ENCODE measurements at places on chromosomes 16 and 17.

GRCh38 chr17:61795546-61795945 lies 67.8 kb downstream of the BRIP1 start:
- no peak for DNase-seq

- DNase-seq, result no peak
Observed at GRCh38 chr17:34465789-34466188, 102.8 kb upstream of the CCL1 start.

- no peak for DNase-seq
Observed at GRCh38 chr17:61005358-61005757, 327.7 kb downstream of the BCAS3 start.

DNA sequence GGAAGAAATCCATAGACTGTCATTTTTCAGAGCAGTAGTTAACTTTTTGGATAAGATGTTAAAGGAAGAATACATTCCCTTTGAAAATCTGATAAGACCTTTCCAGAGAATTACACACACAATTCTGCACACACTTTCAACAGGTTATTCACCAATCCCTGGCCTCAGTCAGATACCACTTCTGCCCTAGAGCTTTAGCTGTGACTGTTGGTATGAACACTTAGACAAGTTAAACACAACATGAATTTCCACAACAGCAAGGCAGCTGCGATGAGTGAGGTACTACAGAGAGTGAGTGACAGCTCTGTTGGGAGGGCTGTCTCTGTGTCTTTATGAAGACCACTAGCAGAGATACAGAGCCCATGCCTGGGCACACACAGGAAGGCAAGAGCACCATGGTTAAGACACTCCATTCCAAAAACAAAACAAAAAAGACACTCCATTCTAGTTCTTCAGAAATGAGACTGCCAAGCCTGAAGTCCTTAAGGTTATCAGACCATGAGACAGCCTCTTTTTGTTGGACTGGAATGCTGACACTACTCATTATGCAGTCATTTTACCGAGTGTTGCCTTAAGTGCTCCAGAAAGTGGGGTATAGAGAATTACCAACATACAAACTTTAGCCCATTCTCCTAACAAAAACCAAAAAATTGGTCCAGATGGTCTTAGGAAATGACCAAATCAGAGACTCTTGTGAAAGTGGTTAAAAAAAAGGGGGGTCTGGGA lies 42.4 kb downstream of the TOM1L2 start:
- no peak for DNase-seq

DNA sequence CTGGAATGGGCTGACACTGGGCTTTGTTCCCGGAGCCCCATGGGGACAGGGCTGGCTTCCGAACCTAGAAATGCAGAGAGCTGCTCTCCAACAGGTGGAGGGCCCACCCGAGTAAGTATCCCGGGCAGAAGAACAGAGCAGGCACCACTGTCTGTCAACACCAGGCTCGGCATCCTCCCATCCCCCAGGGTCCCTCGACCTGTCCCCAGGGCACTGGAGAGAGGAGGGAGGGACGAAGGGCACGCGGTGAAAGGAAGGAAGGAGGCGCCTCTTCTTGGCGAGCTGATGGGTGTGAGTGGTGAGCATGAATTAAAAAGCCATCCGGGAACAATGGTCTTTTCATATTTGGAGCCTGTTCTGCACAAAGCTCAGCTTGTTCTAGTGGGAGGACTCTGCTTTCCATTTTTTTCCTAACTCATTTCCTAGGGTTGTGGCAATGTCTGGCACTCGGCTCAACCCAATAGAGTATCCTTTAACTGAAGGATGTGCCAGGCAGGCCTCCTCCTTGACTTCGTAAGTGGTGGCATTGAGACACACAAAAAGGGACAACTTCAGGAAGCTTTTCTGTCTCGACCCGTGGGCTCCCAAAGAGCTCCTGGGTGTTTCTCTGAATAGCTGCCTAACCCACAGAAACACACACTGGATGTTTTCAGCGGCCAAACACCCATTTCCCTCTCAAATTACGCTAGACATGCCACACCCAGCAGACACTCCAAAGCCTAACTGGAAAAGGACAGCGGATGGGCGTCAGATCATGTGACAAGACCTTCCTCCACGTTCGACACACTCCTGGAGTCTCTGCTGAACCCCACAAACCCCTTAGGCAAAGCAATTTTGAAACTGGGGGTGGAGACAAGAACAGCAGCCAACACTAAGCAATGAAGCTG lies 47.7 kb downstream of the ZFHX3 start:
- no peak for DNase-seq

- DNase-seq, result no peak
Observed at GRCh38 chr17:27974531-27975145, 67.8 kb upstream of the NLK start.

GRCh38 chr17:61265397-61265796 lies 134.2 kb upstream of the TBX2 start:
- no peak for DNase-seq

DNA sequence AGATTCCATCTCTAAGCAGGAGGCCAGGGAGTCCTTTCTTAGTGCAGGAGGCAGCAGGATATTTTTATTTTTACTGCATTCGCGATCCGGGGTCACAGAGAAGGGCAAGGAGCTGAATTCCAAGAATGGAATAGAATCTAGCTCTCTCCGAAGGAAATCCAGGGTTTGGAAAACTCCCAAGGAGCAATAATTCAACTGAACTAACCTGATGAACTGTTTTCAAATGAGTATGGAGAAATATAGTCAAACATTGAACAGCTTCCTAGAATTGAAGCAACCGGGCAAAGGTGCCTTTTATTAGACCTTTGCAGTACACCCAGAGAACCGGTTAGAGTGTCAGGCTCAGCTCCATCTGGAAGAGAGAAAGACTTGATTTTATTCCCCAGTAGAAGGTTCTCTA lies 120.7 kb upstream of the MAF start:
- no peak for DNase-seq

- no peak for DNase-seq
Observed at GRCh38 chr16:73126525-73126853, 78.6 kb upstream of the ZFHX3 start.

GRCh38 chr16:88705076-88705684 lies 1.0 kb downstream of the RNF166 start:
- DNase-seq, result no peak

- DNase-seq, result no peak
Observed at GRCh38 chr16:48605518-48606110, 4.4 kb downstream of the N4BP1 start.

DNA sequence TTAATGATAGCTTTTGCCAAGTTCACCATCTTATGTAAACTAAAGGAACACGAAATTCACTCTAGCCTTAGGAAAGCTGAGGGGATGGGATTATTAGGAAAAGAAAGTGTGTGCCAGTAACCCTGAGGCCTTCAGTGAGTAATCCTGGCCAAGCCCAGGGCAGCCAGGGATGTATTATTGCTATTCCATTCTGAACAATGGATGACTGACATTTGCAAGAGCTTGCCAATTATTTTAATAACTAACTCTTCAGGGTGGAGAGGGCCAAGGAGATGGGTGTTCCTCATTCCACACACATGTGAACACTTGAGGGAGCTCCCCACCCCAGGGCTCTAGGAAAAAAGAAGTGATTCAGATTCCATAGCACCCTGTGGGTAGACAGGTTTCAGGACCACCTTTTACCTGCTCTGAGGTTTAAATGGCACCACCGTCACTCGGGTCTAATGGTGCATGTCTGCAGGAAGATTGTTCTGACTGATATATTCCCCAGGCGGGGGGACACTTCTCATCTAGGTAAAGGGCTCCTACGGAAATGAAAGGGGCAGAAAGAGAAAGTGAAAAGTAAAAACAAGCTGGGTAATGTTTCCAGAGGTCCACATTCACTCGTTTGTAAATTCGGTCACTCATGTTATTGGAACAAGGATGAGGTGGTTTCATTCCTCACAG lies 41.5 kb downstream of the TK2 start:
- DNase-seq, result no peak

DNA sequence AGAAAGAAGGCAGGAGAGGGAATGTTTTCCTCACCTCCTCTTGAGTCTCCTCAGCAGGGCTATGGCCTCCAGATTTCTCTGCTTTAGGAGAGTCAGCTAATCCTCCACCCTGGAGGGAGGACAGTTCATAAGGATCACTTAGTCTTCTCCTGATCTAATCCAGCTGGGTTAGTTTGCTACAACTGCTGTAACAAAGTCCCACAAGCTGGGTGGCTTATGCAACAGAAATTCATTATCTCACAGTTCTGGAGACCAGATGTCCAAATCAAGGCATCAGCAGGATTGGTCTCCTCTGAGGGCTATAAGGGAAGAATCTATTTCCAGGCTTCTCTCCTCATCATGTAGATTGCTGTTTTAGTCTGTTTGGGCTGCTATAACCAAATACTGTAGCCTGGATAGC lies 40.6 kb upstream of the XYLT1 start:
- no peak for DNase-seq

GRCh38 chr16:21150375-21151001 lies at the start of gene DNAH3:
DNAH3 (minus strand) TSS chr16:21150846; CDS start chr16:21150319, 527 bp downstream.
- no peak for DNase-seq

DNA sequence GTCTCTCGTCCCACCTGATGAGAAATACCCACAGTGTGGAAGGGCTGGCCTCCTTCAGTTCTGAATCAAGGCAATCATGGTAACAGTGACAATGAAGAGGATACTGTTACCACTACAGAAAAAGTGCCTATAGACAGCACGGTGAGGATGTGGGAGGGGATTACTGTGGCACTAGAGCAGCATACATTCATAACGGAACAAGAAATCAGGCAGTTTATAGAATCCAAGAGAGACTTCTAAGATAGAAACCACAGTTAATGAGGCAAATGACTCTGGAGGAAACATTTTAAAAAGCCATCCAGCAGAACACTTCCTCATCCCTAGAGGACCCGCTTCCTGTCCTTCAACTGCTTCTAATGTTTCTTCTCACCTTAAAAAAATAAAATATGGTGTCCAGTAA lies 2.7 kb downstream of the RUSF1 start:
- no peak for DNase-seq

DNA sequence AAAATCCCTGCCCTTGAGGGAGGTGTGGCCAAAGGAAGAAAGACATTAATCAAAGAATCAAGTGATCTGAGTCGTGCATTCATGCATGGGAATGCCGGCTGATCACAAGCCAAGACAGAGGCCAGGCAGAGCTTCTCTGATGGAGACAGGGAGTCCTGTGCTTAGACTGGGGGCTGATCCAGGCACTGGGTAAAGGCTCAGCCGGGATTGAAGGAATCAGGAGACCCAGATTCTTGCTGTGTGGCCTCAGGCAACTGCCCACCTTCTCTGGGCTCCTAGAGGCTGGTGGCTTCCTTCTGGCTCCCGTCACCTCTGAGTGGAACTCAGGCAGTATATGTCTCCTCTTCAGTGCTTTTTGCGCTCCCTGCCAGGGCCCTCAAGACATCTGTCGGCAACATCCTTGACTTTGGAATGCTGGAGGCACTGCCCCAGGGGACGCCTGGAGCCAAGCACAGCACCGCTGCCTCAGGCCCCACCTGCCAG lies 17.7 kb downstream of the RAI1 start:
- no peak for DNase-seq

GRCh38 chr17:48491527-48492273 lies 39.1 kb downstream of the HOXB1 start:
- no peak for DNase-seq

- DNase-seq, result no peak
Observed at GRCh38 chr16:72844225-72844920, 203.6 kb downstream of the ZFHX3 start.

DNA sequence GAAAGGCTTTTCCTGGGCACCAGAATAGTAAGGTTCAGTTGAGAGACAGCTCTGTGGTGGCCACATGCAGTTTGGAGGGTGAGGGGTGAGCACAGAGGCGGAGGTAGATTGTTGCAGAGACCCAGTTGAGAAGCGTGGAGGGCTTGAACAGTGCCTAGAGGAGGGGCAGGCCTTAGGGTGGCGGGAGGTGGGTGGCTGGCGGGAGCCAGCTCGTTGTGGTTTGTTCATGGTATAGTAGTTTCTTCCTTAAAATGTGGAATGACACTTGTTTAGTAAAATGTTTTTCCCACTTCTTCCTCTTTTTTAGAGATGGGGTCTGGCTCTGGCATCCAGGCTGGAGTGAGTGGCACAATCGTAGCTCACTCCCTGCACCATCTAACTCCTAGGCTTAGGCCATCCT lies 14.2 kb downstream of the USP10 start:
- no peak for DNase-seq

DNA sequence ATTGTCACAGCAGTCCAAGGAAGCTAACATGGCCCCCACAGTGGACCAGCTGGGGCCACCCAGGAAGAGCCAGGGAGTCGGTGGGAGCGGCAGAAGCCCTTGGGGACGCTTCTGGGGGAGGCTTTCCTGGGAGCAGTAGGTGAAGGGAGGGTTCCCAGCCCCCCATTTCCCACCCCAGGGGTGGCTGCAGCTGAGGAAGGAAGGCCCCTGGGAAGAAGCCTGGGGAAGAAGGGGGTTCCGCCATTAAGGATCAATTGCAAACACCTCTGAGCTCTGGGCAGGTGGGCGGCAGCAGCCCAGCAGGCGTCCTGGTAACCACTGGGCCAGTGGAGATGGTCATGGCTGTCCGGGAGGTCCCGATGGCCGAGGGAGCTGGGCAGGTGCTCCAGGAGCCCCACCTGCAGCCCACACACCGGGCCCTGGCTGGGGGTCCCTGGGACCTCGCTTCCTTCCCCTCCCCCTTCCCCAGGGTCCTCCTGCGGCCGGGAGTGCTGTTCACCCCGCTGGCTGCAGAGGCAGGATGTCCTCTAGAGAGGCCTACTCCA lies 592 bp upstream of the PERCC1 start:
- no peak for DNase-seq

- DNase-seq, result no peak
Observed at GRCh38 chr17:64998436-64999190, 57.9 kb downstream of the GNA13 start.

- DNase-seq, result no peak
Observed at GRCh38 chr17:17579691-17580090, 11.8 kb downstream of the PEMT start.

GRCh38 chr17:40335620-40336019 lies 26.6 kb downstream of the RARA start:
- DNase-seq, result no peak

DNA sequence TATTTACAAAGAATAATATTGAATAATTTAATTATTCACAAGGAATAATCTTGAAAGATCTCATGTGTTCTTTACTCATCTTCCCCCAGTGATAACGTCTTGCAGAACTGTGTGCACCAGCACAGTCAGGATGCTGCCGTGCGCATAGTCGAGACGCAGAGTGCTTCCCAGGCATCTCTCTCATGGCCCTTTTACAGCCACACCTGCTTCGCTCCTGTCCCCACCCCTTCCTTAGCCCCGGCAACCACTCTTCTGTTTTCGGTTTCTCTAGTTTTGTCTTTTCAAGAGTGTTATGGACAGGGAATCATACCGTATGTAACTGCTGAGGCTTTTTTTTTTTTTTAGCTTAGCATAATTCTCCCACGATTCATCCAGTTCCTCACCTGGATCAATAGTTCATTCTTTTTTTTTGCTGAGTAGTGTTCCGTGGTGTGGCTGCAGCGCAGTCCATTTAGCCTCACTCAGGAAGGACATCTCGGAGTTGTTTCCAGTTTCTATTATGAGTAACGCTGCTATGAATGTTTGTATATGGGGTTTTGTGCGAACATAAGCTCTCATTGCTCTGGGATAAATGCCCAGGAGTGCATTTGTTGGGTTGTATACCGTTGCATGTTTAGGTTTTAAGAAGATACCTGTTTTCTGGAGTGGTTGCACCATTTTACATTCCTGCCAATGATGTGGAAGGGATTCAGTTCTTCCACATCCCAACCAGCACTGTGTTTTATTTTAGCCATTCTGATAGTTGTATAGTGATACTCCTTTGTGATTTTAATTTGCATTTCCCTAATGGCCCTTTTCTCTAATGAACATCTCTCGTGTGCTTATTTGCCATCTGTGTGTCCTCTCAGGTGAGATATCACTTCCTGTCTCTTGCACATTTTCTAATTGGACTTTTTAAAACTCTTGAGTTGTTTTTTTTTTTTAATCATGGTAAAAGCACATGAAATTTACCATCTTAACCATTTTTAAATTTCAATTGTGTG lies 47.6 kb downstream of the SEC14L1 start:
- no peak for DNase-seq

All from activated T-helper 2 cell treated with anti-CD3 and anti-CD28 coated beads, Interferon-gamma antibody, Interleukin-2, Interleukin-4, amounts not matched to agents 10 μg/mL and 5 μg/mL and 100 μg/mL, durations not matched to agents 14 hours and 24 hours and 36 hours (primary cell).